ENCODE measurements at places on chromosomes 3 and 15. TPM values are rescaled to one million over a fixed set of nuclear protein-coding genes. Genes with fewer than 3 reads are reported as not detected.
A peak's percentile ranks its signal among the peaks of the same experiment; 100 is the strongest.

- DNase-seq, result no peak
Observed at GRCh38 chr15:76140074-76140464, 80.3 kb downstream of the TMEM266 start.

- no peak for DNase-seq
Observed at GRCh38 chr3:196641333-196642054, 2.0 kb downstream of the NRROS start.

DNA sequence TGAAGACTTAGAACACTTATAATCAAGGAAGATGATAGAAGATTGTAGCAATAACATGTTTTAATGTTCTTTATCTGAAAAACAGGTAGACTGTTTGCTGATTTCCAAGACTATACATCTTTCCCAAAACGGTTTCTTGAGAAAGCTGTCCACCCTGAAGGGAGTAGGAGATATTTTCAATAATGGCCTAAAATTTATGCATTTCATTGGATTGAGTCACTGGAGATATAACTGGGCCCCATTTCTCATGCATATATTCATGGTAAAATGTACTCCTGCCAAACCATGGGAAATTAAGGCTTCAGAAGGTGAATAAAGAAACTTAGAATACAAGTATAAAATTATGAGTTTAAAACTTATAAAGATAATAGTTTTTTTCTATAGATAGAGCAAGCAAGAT lies 143.9 kb downstream of the LSAMP start:
- no peak for DNase-seq

GRCh38 chr3:171829841-171830517 lies 13.2 kb upstream of the TMEM212 start:
- peak; percentile 71 for DNase-seq

GRCh38 chr3:24863215-24863614 lies 368.6 kb upstream of the THRB start:
- no peak for DNase-seq

The RPP25 gene
- 7.3 TPM for total RNA-seq

DNA sequence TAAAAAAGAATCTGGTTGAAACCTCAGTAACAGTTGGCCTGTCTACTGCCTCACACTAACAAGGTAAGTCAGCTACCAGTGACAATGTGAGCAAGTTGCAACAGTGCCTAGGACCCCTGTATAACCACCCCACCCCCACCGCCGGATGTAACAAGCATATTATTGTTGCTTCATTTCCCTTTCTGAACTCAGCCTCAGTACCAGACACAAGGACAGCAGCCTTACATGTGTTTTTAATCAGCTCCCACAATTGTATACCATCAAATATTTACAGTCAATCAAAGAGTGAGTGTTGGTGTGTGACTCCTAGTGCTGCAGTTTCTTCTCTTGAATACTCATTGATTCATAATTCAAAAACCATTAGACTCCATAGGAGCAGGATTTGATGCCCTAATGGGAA lies 96.4 kb downstream of the PYDC2 start:
- DNase-seq, result no peak

The GALNT15 gene
- 15.5 TPM for total RNA-seq

DNA sequence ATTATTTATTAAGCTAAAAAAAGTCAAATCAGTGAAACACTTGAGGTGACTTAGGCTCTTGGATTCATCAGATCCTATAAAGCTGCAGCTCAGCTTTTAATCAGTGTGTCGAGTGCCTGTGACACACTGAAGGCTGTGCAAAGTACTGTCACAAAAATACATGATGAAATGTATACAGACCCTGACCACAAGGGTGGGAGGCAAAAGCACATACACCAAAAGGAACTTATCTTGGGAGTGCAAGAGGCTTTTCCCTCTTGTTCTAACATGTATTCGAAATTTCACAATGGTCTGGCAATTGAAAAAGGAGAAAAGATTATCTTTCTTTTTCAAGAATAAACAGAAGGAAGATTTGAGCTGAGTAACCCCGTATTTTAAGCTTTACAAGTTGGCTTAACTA lies 35.9 kb downstream of the VGLL4 start:
- no peak for DNase-seq

The TM4SF1 gene
- total RNA-seq, result 58.1 TPM

DNA sequence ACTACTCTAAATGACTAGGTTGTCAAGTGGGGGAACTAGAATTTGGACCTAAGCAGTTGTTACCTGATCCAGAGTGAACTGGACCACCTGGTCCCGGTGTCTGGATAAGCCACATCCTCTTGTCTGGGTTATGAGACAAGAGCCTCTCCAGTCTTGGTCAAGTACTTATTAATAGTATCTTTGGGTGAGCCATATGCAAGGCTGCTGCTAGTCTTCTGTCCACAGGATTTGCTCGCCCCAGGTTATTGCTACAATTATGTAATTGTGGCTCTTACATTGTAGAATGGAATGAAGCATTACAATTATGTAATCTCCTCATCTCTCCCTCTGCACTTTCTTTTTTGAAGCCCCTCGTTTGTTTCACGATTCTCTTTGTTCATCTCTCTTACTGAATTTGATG lies 24.0 kb upstream of the AGBL1 start:
- no peak for DNase-seq

DNA sequence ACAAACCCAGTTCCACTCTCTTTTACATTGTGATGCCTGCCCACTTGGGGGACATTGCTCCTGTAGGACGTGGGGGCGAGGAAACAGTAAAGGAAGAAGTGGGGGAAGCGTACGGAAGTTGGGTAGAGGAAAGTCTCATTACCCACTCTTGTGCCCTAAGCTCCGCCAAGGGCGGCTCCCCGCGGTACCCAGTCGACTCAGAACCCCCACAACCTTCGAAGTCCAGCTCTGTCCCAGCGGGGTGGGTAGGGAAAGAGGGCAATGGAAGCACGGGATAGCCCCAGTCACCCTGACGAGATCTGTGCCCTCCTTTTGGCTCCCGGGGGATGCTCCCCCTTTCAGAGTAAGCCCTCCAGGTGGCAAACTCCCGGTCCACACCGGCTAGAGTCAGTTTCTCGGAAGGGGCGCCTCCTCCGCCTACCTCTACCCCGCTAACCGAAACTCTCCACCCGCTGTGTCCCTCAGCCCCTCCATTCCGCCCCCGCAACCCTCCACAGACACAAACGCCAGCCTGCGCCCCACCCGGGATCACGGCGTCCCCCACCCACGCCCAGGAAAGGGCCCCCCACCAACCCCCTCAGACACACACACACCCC lies 527 bp downstream of the CSNK1G1 start:
- DNase-seq, result no peak

DNA sequence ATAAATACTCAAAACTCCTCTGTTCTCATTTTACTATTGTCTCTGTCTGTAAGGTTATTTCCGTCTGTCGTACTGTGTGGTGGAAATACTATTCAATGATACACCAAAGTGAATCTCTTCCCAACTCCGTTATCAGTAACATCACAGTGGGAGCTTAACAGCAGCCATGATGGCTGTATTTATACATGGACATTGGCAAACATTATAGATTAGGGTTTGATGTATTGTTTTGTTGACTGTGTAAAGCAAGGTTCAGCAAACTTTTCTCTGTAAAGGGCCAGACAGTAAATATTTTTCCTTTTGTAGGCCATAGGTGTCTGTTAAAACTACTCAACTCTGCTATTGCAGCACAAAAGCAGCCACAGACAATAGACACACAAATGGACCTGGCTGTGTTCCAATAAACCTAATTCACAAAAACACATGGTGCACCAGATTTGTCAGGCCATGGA lies 23.2 kb downstream of the LIPC start:
- DNase-seq, result no peak

The SERINC4 gene
- 0.34 TPM for total RNA-seq

DNA sequence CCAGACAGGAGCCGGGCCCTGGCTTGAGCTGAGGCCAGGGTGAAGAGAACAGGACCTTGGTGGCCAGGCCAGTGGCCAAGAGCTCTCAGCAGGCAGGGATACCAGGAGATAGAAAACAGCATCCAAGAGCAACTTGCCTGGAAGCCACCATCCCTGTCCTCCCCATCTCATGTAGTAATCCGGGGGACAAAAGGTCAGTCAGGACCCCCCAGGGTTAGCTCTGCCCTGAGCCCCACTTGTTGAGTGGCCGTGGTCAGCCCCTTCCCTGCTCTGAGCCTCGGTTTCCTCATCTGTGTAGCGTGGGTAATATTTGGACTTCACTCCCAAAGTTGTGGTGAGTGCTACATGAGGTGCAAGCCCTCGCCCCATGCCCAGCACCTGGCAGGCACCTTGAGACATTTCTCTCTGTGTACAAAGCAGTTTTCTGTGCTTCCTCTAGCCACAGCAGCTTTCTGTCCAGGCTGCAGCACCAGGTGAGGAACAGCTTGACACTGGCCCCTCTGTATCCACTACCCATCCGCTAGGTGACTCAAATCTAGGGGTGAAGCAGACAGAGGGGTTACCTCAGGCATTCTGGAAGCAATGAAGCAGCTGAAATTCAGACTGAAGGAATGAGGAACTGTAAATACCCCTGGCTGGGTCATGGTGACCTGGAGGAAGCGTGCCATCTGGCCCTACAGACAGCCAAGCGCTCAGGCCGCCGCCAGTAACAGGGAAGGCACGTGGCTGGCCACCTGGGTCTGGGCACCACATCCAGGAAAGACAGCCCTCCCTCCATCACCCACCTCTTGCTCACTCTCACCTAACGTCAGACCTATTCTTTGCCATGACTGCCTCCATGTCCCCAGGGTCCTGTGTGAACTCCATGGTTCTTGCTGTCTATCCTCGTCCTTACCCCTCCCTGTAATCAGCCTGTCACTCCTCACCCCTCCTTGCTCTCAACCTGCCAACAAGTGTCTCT lies 6.7 kb downstream of the CISH start:
- DNase-seq, result no peak

DNA sequence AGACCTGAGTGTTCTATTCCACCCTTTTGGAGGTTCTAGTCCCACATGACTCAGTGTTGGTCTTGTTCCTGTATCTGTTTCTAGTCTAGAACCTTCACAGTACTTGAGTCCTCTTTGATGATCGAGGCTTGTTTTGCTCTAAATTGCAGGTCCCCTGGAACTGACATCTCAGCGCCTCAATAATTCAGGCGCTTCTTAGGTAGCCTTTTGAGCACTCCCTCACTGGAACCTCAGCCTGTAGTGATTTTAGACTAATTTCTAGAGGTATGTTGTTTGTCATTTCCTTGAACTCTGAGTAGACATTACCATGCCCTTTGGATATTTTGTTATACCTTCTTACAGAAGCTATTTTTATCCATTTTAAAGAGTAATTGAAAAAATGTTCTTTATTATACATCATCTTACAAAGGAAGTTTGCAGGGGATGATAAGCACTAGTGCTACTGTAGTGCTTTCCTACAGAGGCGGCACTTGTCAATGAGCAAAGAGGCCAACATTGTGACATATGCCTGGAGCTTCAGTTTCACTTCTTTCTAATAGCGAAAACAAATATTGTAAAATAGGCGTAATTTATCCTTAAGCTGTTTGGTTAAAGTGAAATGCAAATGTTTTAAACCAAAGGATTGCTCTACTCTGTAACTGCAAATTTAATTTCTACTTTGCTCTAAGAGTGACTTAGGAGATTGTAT lies 75.7 kb downstream of the EFL1 start:
- DNase-seq, result no peak

The FOXB1 gene
- not detected for total RNA-seq

DNA sequence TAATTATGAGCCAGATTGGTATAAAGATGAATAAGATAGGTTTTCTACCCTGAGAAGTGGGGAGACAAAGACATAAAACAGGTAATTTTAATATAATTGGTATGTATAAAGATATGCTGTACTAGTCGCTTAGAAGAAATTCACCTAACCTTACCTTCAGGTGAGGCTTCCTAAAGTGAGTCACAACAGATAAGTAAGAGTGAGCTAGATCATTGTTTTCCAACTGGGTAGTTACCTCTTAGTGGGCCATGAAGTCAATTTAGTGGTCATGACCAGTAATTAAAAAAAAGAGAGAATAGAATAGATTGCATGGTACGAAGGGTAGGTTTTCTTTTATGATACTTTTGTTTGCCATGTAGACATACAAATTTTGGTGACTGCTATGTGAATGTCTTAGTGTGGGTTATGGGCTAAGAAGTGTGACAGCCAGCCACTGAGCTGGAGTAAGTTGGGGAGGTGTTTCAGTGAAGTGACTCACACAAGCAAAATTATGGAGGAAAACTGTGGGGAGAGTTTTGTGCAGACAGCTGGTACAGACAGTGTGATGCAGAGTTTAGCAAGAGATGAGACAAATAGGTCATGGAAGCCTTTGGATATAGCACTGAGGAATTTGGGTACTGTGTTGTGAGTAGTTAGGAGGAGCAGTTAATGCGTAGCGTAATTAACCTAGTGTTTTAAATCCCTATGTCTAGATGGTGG lies 8.2 kb downstream of the TRNT1 start:
- DNase-seq, result no peak

DNA sequence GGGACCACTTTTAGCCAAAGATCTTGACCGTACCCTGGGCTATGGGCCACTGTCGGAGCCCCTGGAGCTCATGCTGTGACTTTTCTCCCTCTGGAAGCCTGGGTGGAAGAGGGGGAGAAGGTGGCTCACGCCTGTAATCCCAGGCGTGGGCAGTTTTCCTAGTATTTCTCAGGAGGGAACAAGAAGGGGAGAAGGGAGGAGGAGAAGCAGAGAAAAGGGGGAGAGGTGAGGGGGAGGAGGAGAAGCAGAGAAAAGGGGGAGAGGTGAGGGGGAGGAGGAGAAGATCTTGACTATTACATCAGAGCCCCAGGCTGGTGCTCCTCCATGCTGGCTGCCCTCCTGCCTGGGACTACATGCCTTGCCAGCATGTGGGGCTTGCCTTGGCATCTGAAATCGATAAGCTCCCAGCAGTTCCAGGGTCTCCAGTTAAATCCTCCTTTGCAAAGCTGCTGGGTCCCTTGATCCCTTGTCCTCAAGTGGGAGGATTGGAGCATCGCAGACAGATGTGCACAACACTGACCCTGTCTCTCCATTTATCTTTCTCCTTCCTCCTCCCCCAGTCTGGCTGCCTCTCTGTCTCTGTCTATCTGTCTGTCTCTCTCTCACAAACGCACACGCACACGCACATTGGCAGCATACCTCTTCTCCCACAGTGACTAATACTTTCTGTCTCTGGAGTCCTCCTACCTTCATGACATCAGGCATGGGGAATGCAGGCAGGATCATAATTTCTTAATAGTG lies 41.6 kb downstream of the MRAS start:
- DNase-seq, result no peak
